ENCODE measurements at places on chromosomes 13 and 19.

DNA sequence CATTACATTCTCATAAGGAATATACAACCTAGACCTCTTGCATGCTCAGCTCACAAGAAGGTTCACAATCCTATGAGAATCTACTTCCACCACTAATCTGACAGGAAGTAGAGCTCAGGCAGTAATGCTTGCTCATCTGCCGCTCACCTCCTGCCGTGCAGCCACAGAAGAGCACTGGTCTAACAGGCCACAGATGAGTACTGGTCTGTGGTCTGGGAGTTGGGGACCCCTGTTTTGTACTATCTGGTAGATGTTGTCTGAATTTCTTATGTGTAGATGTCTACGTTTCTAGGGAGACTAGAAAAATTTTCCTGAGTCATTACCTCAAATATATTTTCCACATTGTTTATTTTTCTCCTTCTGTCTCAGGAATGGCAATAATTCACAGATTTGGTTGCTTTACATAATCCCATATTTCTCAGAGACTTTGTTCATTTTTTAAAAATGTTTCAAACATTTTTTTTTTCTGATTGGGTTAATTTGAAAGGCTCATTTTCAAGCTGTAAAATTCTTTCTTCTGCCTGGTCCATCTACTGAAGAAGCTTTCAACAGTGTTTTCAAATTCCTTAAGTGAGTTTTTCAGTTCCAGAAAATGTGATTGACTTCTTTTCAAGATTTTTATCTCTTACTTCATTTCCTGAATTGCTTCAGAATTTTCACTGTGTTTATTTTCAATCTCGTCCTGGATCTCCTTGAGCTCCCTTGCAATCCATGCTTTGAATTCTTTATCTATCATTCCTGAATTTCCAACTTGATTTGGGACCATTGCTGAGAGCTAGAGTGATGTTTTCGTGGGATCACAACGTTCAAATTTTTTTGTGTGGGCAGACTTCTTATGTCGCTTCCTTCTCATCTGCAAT is 1322.2 kb downstream of the PCDH9 start:
- DNase-seq = no peak

- peak; percentile 90 for DNase-seq
Measured at GRCh38 chr19:5340637-5341447, at the start of gene PTPRS. PTPRS (minus strand) TSS chr19:5340812; CDS start chr19:5286140, 54,672 bp downstream.

DNA sequence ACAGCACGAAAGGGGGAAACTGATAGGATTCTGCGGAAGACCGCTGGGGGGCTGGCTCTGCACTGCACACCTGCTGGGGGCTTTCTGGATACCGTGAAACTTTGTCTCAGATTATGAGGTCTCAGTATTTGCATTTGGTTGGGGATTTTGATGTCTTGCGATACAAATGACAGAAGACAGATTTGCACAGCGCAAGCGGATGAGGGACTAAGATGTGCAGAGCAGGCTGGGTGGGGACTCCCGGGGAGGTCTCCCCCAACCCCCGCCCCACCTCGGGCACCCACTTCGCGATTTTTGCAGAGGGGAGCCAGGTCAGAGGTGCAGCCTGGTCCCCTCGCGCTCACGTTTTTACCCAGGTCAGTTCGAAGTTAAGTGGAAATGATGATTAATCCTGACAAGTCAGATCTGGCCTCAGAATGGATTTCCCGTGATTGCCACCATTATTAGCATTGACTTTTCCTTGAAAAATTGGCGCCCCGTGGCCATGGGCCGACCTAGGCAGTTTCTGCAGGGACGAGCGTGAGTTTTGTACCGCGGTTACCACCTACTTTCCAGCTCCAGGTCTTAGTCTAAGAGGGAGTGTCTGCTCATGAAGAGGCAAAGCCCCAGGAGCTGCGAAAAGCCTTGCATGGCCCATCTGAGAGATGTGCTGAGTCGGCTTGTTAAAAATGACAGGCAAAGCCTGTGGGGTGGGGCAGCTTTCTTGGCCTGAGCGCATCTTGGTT is 1.3 kb upstream of the GJB2 start:
- no peak for DNase-seq

GRCh38 chr19:2766594-2767372 is 16.3 kb downstream of the SGTA start:
- DNase-seq = peak; percentile 28

- DNase-seq = no peak
Measured at GRCh38 chr13:100459747-100460146, 128.8 kb downstream of the GGACT start.

GRCh38 chr19:9523885-9524474 is 14.5 kb downstream of the ZNF426 start:
- no peak for DNase-seq

DNA sequence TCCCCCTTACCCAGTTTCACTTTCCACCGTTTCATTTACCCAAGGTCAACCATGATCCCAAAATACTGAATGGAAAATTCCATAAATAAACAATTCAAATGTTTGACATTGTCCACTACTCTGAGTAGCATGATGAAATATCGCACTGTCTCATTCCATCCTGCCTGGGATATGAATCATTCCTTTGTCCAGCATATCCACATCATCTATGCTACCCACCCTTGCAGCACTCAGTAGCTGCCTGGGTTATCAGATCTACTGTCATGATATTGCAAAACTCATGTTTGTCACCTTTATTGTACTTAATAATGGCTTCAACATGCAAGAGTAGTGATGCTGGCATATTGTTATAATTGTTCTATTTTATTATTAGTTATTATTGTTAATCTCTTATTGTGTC is 263.9 kb upstream of the NBEA start:
- DNase-seq = no peak

DNA sequence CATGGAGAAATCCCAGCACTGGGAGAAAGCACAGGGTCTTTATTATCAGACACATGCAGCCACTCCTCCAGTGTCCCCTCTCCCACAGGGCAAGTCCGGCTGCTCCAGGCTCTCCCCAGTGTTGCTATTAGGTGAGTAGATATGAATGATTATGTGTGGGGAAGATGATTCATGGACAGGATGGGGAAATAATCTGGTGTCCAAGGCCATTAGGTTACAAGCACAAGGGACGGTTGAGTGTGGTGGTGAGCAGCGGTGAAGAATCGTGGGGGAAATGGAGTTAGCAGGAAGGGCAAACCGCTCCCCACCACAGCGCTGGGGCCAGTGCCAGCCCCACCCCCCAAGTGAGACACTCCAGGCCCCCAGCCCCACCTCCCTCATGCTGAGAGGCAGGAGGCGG is 19.0 kb downstream of the CD177 start:
- no peak for DNase-seq

DNA sequence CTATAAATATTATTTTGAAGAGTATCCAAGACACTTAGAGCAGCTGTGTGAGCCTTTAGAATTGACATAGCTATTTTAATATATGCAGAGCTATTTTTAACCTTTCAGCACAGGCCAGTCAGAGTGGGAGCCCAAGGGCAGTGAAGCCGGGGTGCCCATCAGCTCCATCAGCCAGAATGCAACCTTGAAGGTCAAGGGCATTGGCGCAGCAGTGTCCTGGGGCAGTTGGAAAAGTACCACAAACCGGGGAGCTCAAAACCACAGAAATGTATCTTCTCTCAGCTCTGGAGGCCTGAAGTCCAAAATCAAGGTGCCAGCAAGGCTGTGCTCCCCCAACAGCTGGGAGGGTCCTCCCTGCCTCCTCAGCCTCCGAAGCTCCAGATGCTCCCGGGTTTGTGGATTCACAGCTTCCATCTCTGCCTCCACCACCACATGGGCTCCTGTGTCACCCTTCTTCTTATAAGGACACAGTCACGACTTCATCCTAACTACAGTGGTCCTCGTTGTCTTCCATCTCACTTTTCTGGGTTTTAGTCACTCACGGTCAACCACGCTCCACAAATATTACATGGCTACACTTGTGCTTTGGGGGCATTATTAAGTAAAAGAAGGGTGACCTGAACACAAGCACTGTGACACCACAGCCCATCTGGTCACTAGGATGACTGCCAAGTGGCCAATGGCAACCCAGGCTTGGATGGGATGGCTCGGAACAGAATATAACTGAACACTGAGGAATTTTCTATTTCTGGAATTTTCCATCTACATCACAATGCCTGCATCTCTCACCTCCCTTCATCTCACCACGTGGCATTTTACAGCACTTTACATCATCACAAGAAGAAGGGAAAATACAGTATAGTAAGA is 15.9 kb upstream of the GAS6 start:
- no peak for DNase-seq

DNA sequence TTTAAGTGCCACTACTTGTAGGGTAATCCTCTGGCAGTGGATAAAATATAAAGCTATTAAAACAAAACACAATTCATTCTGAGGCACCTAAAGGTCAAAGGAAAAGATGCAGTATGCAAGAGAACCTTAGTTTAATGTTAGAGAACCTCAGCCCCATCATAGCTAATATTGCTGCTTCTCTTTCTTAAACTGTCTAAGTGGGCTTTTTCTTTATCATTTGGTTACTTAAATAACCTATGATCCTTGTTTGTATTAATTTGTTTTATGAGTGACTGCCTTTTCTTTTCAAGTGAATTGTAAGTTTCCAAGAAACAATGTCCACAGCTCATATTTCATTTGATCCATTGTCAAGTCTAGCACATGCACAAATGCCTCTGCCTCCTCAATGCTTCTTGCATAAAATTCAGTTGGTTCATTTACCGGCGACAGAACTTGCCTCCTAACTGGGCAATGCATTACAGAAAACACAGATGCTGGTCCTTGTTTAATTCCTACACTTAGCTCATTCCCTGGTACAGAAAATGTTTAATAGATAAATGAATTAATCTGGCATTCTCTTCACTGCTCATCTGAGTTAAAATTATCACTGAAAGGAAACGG is 1049.8 kb downstream of the OLFM4 start:
- no peak for DNase-seq

GRCh38 chr13:46213242-46213641 is 1.5 kb downstream of the LRRC63 start:
- no peak for DNase-seq
